NCI-H226 (cell line): ENCODE measurements at places on chromosomes 1 and 21.

DNA sequence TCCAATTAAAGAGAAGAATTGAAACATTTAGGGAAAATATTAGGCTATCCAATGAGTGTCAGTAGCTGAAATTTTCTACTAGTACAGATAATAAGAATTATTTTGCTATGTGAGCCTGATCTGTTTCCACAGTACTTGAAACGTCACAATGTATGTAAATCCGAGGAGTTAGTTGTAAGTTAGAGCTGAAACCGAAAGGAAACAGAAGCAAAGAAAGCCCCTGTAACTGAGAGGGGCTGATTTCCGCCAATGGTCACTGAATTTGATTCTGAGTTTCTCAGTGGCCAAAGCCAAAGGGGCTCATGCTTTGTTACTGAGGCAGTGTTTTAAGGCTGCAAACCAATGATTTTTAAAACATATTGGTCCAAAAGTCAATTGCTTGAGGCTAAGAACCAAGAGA, 168.3 kb upstream of the DUSP10 start:
- DNase-seq, result no peak

DNA sequence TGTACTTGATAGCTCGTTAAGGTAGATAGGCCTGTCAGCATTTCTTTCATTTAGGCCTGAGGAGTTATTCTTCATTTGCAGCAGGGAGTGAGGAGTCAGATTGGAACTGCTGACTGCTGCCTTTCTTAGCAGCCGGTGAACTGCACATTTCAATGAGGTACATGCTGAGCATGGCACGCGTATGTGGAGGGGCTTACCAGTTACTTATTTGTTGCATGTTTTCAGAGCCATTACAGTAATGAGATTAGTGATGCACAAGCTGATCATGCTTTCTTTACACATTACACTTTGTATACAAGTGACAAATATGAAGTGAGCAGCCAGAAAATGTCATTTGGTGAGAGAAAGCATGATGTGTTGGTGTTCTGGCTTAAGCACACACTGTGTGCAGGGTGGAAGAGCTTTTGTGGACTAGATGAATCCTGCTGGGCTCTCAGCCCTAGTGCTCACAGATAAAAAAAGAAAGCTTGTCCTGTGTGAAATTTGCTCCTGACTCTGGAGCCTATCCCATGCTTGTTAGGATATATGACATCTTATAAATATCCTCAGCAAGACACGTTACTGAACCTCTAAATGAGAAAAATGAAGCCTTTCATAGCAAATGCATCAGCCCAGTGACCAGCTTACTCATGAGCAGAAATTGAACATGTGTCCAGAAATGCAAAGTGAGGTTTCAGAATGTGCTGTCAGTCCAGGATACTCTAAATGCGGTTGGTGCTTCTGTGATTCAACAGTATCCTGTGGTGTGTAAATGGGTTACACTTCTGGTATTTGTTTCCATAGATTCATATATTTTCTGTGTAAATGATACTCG, 574.7 kb upstream of the ADGRL2 start:
- DNase-seq, result no peak

DNA sequence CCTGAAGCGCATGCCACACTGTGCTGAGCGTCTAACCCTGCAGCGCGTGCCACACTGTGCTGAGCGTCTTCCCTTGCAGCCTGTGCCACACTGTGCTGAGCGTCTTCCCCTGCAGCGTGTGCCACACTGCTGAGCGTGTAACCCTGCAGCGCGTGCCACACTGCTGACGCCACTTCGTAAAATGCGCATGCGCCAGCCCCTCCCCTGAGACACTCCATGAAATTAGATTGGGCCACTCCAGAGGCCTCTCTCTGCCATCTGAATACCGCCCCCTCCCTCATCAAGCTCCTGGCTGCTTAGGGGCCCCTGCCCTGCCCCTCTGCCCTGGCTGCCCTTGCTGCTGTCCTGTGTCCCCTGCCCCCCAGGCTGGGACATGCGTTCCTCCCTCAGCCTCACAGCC, 84.8 kb downstream of the POFUT2 start:
- DNase-seq, result no peak

DNA sequence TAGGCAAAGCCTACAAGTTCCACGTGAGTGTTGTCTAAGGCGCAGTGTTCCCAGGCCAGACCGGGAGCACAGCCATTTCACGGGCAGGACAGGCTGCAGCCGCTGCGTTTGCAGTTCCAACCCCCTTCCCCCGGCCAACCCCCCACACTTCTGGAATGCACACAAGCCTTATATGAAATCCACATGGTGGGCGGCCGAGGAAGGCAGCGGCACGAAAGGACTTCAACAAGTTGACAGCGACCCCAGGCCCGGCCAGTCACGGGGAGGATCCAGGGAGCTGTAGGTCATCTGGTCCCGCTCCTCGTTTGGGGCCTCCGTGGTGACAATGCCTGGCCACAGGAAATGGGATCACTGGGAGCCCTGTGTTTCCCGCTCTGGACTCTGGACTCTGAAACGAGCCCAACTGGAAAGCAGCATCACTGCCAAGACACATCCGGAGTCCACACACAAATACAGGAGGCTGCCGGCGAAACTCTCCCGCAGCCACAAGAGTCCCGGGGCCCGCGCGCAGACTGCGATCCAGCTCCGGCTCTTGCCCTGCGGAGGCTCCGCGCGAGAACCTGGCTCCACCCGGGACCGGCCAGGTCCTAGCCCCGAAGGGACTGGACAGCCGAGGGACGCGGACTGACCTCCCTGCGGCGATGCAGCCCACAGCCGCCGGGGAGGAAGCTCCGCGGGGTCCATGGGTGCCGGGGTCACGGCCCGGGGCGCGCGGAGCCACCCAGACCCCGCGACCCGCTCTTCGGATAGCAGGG, 794 bp downstream of the NID1 start:
- DNase-seq, result no peak

- DNase-seq, result no peak
These were observed 246.7 kb downstream of the PTPRU start for GRCh38 chr1:29482991-29483390.

- no peak for DNase-seq
These were observed 311.6 kb downstream of the RPS6KC1 start for GRCh38 chr1:213362598-213362997.

DNA sequence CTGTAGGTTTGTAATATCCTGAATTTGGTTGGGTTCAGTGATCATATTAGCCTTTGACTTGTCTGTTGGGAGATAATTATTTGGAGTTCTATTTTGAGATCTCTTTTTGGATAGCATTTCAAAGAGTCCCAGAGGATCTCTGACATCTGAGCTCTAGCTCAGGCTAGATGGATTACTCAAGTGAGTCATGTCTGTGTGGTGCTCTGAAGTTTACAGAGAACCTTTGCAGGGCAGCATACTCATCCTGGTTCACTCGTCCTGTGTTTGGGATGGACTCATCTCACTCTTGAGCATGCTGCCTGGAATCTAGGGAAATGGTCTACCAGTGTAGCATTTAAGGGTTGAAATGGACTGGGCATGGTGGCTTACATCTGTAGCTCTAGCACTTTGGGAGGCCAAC, 29.4 kb upstream of the BMP8A start:
- DNase-seq, result no peak

- DNase-seq, result no peak
These were observed 9.6 kb upstream of the PLA2G4A start for GRCh38 chr1:186819126-186819525.

DNA sequence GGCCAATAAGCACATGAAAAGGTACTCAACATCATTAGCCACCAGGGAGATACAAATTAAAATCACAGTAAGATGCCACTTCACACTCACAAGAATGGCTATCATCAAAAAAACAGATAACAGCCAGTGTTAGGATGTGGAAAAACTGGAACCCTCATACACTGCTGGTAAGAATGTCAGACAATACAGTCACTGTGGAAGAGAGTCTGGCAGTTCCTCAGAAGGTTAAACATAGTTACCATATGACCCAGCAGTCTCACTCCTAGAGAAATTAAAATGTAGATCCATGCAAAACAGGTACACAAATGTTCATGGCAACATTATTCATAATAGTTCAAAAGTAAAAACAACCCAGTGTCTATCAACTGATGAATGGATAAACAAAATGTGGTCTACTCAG, 33.3 kb downstream of the LDLRAD1 start:
- DNase-seq, result no peak

DNA sequence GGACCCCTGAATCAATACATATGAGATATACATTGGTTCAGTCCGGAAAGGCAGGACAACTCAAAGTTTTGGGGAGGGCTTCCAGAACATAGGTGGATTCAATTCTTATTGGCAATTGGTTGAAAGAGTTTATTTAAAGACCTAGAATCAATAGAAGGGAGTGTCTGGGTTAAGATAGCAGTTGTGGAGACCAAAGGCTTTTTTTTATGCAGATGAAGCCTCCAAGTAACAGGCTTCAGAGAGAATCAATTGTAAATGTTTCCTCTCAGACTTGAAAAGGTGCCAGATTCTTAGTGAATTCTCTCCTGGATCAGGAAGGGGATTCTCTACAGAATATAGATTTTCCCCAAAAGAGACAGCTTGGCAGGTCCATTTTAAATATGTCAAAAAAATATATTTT, 27.0 kb upstream of the CD5L start:
- no peak for DNase-seq

GRCh38 chr1:216616425-216616824, 106.8 kb downstream of the ESRRG start:
- no peak for DNase-seq

GRCh38 chr1:217660353-217661062, 29.4 kb downstream of the SPATA17 start:
- peak; percentile 72 for DNase-seq

- no peak for DNase-seq
These were observed 163.5 kb downstream of the RYR2 start for GRCh38 chr1:237205400-237206064.

- DNase-seq, result peak; percentile 63
These were observed 46.8 kb upstream of the TARDBP start for GRCh38 chr1:10965546-10966226.

GRCh38 chr1:39154553-39155421, 49.7 kb upstream of the MACF1 start:
- DNase-seq, result peak; percentile 79

DNA sequence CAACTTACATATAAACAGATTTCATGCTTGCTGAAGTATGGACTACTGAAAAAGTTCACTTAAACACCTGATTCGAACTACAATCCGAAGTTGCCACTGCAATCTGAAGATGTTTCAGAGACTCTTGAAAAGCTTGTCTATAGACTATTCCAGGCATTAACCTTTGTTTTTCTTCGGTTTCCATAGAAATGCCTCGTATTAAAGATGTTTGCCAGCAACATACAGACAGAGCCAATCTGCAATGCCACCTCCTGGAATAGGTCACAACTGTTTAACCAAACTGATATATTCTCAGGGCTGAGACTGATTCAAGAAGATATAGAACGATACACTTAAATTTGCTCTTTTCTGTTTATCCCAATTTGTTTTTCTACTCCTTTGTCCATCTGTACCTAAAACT, 28.9 kb upstream of the DMRTB1 start:
- no peak for DNase-seq

DNA sequence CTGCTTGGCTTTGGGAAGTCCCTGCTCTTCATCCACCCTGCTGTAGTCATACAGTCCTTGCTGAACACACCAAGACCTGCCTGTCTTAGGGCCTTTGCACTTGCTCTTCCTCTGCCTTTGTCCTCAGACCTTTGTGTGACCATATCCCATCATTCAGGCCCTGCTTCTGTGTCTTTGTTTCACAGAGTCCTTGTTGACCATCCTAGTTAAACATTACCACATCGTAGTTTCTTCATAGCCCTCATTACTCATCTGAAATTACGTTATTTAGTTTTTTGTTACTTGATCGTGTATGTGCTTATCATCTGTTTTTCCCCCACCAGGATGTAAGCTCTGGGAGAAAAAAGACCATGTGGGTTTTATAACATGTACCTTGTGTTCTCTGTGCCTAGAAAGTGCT, 18.3 kb upstream of the SPRR5 start:
- no peak for DNase-seq

DNA sequence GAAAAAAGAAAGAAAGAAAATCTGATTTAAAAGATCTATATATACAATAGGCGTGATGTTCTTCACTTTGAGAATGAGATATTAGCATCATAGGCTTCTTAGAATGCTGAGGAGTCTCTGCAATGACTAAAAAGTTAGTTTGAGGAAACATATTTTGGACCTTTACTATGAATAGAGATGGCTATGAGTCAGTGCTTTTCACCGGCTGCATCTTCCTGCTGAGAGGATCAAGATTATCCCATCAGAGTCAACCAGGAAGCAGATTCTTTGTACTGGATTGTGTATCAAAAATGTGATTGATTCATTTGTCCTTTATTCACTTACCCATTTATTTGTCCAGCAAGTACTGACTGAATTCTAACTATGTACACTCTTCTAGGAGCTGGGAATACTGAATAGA, 144.2 kb downstream of the KCNK2 start:
- no peak for DNase-seq

GRCh38 chr1:26857473-26858060, 5.4 kb upstream of the SFN start:
- DNase-seq, result no peak

DNA sequence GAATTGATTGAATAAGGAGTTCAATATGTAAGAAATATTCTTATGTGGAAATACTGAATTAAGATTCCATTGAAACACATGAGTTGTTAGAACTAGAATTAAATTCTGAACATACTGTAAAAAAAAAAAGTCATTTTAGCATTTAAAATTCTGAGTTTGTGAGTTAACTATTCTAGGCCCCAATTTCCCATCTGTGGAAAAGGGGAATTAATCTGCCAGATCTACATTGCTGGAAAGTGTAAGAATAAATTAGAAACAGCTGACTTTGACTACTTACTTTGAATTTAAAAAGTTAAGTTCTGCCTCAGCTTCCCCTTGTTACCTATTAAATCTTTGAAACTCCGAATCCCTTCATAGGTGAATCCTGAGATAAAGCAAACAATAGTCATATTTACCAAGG, 103.0 kb downstream of the SNX7 start:
- no peak for DNase-seq

DNA sequence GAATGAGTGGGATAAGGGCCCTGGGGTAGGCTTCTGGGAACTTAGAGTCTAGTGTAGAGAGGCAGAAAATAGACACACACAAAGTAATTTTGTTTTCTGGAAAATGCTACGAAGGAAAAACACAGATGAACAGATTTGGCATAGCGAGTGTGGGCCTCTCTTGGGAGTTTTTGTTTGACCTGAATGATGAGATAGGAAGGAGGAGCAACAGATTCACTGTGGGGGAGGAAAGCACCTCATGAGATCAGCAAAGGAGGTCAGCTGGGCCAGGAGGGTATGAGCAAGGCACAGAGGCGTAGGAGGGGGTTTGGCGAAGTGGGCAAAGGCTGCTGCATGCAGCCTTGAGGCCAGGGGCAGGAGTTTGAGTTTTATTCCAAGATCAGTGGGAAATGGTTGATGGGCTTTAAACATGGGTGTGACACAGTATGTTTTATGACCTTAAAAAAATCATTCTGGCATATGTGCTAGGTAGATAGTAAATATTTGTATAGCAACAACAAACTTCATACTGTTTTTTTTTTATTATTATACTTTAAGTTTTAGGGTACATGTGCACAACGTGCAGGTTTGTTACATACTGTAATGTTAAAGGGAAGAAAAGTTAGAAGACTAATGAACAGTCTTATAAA, 57.9 kb downstream of the FGGY start:
- peak; percentile 45 for DNase-seq
